RKO (cell line): ENCODE measurements at places on chromosomes 1 and 21.

- DNase-seq = no peak
Measured at GRCh38 chr1:151907363-151908139, 1.8 kb downstream of the THEM4 start.

DNA sequence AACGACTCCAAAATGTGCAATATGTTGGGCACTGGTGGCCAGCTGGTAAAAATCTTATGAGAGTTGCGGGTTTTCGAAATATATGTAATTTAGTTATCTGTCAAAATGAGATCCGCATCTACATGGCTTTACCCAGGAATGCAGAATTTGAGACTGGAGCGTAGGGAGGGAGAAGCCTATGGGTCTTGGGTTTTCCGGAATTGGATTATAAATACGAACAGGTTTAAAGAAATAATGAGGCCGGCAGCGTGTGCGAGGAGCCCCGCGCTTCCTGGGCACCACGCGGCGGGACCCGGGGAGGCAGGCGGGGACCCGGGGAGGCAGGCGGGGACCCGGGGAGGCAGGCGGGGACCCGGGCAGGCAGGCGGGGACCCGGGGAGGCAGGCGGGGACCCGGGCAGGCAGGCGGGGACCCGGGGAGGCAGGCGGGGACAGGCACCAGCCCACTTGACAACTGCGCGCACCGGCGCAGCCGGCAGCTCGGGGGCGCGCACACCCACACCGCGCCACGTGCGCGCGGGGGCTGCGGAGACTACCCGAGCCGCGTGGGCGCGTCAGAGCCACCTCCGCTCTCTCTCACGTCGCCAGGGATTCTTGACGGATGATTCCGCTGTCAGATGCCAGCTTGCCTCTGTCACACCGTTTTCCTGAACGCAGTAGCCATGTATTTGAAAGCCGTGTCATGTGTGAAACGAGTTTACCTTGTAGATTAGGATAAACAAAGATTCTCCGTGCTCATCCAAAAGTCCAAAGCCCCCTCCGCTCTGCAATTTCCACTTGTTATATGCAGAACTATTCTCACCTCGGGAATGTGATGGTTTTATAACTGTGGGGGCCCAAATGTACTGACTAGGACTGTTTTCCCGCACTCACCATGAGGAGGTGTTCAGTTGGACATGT, 54.3 kb upstream of the HNRNPU start:
- peak; percentile 64 for DNase-seq

DNA sequence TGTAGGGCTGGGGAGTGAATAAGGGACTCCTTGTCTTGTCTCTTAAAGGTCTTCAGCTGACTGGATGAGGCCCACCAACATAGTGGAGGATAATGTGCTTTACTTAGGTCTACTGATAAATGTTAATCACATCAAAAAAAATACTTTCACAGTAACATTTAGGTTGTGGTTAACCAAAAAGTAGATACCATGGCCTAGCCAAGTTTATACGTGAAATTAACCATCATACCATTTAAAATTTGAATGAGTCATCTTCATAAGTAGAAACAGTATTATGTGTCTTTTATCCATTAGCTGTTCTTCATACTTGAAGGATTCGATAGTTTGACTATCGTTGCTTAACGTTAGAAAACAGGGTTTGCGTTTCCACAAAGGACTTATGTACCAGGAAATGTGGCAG, 80.9 kb downstream of the MTR start:
- DNase-seq = no peak

GRCh38 chr1:236947794-236948193, 56.4 kb downstream of the MT1HL1 start:
- DNase-seq = no peak

DNA sequence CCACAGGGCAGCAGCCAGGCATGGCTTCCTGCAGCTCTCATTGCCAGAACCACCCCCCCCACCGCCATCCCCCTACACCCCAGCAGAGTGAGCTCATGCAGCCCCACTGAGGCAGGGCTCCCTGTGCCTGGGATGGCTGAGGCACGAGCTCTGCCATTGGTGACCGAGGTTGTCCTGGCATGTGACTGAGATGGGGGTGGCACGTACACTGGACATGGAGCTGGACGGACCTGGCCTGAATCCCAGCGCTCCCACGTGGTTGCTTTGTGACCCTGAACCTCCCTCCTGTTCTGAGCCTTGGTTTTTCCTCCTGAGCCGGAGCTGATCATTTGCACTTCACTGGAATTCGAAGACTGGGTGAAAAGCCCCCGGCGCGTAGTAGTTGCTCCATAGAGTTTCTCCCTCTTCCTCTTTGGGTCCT, 28.3 kb downstream of the ALPL start:
- DNase-seq = no peak

GRCh38 chr1:168514455-168514854, 29.3 kb downstream of the XCL2 start:
- DNase-seq = no peak
